ENCODE measurements at places on chromosomes 4 and X. TPM values are rescaled to one million over a fixed set of nuclear protein-coding genes. Genes with fewer than 3 reads are reported as not detected.

ZNF630 gene
- 9.5 TPM for total RNA-seq

TMEM255A gene
- total RNA-seq = 1.3 TPM

F11 gene
- total RNA-seq = not detected

DGKQ gene
- total RNA-seq = 5.0 TPM

YY2 gene
- 4.2 TPM for total RNA-seq

UGT2B10 gene
- total RNA-seq = not detected

HERC5 gene
- total RNA-seq = 9.1 TPM

PPP1R2C gene
- total RNA-seq = not detected

EDA2R gene
- total RNA-seq = 1.7 TPM

LEF1 gene
- 9.5 TPM for total RNA-seq

ARSJ gene
- total RNA-seq = 20.6 TPM

GRSF1 gene
- total RNA-seq = 75.6 TPM

DNA sequence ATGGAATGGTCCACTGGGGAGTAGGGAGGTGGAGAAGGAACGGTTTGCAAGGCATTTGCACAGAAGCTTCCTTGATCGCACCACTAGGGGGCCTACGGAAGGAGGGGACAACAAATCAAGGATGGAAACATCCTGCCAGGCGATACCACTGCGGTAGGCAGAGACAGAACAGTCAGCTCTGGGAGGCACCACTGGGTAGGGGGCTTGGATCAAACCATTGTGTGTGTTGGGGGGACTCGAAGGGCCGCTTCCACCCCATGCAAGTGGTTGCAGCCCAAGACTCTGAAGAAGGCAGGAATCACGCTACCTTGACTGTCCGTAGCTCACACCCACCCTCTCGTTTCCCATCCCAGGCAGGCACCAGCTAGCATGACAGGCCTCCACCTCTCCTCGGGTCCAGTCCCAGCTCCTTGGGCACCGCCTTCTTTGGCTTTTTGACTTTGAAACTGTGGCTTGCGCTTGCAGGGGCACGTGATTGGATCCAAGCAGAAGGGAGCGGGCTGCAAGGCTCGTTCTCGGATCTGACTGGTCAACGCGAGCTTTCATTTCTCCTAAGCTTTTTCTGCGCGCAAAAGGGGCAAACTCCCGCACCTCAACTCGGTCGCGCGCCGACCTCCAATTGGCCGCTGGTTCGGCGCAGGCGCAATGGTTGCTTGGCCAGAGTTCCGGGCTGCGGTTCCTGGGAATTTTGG lies 28.4 kb downstream of the GAGE1 start:
- no peak for DNase-seq

GRCh38 chr4:83240379-83240875 lies 44.2 kb downstream of the COQ2 start:
- no peak for DNase-seq

GRCh38 chr4:51884055-51884454 lies 41.1 kb downstream of the DCUN1D4 start:
- no peak for DNase-seq

DNA sequence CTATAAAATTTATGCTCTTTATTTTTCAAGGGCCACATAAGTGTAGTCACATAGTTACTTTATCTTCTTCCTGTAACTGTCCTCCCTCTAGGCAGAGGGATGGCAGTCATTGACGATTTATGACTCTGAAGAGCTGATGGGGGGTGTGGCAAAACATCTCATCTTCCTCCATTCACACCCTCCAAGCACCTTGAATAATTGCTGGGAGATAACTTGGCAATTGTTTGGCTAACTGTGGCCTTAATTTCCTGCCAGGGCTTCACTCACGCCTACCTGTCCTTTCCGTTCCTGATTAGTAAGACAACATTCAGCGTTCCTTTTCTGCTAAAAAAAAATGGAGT lies 329.2 kb downstream of the ARHGAP10 start:
- DNase-seq = no peak

GRCh38 chr4:157170321-157170720 lies 50.2 kb upstream of the GRIA2 start:
- DNase-seq = no peak

DNA sequence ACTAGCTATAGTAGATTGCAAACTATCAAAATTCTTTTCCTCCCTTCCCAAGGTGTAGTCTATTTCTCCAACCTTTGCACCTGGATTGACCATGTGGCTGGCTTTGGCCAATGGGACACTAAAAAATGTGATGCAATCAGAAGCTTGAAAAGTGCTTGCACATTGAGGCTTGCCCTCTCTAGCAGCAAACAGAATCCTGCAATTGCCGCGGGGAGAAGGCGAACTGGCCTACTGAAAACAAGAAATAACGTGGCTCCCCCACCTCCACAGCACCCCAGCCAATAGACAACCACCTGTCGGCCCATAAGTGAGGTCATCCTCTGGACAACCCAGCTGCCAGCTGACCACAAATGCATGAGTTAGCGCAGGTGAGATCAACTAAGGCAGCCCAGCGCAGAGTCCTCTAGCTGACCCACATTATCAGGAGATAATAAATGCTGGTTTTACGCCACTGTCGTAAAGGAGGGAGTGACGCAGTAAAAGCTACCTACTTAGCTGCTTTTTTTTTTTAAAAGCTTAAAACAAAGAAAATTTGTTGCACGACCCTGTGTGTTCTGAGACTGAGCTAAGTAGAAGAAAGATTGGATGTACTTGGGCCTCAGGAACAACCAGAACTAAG lies 95.2 kb downstream of the GK start:
- no peak for DNase-seq

- DNase-seq = no peak
Observed at GRCh38 chr4:16524406-16524805, 298.1 kb upstream of the TAPT1 start.

DNA sequence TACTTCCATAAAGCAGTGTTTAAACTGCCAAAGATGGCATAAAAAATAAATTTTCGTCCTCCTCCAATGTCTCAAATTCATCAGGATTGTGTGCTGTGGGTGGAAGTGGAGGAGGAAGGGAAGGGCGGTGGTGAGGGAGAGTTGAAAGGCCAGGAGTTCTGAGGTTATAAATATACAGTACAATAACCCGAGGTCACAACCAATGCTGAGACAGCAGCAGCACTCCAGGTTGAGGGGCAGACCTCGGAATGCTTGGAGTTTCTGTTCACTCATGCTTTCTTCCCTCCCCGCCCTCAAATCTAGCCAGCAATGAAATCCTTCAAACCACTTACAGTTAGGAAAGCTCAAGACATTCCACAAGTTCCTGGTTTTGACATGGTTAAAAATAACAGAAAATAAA lies 134.0 kb upstream of the SMAD1 start:
- no peak for DNase-seq

DNA sequence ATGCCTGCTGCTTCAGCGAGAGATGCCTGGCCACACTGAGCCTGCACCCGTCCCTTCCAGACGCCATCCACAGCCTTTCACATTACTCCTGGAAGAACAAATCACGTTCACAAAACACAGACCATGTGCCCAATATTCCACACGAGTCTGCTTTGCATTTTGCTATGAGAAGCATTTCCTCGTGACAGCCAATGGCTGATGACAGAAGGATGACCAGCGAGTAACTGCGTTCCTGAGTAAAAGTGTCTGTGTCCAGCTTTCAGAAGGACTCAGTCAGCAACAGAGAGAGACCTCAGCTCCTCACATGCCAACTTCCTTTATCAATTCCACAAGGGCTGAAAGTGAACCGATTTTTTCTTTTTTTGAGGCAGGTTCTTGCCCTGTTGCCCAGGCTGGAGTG lies 19.5 kb downstream of the NAT8L start:
- DNase-seq = no peak

DNA sequence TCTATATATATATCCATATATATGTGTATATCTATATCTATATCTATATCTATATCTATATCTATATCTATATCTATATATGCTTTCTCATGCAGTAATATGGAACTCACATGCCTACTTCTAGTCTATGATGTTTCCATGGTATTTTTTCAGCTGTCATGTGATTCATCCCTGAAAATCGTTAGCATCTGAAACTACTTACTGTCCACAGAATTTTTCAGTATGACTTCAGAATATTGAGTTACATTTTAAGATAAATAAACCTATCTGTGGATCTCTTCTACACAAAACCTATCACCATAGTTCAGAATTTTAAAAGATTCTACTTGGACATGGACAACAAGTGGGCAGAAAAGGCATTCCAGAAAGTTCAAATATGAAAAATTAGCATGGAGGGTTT lies 855.1 kb upstream of the INTU start:
- no peak for DNase-seq

- DNase-seq = no peak
Observed at GRCh38 chr4:174663216-174663615, 140.9 kb upstream of the HPGD start.

DNA sequence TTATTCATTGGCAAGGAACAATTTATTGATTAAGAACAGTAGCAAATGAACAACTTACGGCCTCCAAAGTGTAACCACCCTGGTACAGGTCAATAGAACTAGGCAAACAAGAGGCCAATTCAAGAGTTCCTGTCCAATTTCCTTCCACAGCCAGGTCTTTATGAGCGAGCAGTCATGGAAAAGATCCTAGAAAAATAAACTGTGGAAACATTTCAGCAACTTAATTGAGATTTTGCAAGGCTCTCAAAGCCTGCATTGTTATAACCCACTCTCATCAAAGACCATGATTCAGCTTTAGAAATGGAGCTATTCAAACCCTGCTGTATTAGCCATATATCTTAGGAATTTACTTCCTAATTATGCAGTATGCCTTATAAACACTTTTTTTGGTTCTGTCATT lies 43.6 kb downstream of the UNC5C start:
- DNase-seq = no peak

DNA sequence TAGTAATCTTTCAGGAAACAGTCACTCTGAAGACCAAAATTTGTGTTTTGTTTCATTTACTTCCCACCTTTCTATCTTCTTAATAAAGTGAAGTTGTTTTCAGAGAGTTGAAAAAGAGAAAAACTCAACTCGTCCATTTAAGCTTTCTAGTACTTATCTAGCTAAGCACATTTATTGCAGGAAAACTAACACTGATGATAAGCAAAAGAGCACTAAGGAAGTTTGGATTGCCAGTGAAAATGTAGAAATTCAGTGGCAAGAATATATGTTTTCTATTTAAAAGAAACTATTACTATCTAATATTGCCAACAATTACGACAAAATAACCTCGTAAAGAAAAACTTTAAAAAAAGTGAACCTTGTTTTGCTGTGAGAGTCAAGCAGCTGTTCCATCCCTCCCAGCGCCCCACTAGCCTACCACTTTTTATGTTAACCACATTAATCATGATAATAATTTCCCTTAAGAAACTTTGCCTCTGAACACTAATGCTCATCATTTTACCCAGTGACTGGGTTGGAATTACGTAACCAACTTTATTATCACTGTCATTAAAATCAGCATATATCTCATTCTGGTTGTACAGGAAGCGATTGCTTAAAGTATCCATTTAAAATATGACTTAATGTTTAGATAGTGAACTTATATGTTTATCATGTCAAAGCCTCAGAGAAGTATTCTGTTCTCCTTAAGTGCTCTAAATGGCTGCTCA lies 24.8 kb downstream of the SPRY1 start:
- DNase-seq = no peak

- DNase-seq = no peak
Observed at GRCh38 chr4:181748581-181748980, 494.6 kb upstream of the TENM3 start.

GRCh38 chr4:16617011-16617410 lies 281.4 kb downstream of the LDB2 start:
- DNase-seq = peak; percentile 36

DNA sequence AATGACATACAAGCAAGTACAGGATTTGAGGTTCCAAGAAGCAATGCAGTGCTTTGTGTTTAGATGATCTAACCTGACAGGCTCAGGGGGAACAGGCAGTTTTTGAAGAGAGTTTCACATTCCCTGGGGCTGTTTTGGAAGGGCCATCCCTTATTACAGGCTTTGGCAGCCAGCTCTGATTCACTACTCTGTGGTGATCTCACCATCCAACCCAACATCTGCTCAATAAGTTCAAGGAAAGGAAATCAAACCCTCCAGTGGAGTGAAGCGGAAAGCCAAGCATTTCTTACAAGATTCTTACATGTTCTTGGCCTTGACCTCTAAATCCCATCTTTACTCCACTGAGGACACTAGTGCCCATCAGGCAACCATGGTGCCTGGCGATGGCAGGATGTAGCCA lies 7.5 kb downstream of the IDS start:
- DNase-seq = no peak

- DNase-seq = no peak
Observed at GRCh38 chr4:40363382-40363920, 28.3 kb downstream of the CHRNA9 start.

GRCh38 chr4:69649629-69650028 lies 3.4 kb downstream of the UGT2A1 start:
- peak; percentile 49 for DNase-seq

DNA sequence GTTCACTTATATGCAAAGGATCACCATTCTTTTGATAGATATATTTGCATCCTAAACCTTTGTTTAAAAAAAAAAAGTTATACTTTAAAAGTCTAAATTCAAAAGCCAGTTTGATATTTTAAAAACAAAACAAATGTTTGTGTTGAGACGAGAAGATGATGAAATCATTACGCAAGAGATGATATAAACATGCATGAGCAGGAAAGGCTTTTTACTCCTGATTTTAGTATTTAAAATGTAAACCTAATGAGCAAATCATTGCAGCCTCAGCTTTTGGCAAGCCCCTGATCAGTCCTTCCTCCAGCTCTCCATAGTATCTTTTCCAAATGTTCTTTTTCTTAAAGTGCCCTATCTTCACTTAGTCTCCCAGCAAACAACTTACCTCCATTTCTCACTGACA lies 115.6 kb downstream of the ARAP2 start:
- no peak for DNase-seq

GRCh38 chrX:134670134-134670924 lies 12.1 kb upstream of the PLAC1 start:
- DNase-seq = no peak

GRCh38 chr4:45778514-45778913 lies 345.3 kb downstream of the GABRG1 start:
- DNase-seq = no peak

DNA sequence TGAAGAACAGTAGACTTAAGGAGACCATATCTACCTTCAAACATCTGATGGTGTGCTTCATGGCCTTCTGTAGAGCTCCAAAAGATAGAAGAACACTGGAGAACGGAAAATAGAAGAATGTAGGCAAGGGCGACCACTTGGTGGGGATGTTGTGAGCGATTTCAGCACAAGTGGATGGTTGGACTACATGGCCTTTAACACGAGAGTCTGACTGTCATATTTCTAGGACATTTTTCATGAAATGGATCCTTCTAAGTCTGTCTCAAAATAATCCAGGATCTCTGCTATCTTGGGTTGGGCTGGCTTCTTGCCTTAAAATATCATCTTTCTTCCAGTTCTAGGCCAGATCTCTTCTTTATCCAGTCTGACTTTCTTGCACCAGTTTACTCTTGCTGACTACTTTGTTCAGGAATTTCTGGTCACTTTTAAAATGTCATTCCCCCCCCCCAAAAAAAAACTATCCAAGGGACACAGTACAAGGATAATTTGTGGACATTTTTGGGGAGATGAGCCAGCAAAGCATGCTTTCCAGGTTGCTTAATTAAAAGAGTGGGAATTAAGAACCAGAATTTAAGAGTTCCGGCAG lies 1.2 kb upstream of the MID1IP1 start:
- no peak for DNase-seq
